ENCODE measurements at places on chromosomes 12 and 14.

DNA sequence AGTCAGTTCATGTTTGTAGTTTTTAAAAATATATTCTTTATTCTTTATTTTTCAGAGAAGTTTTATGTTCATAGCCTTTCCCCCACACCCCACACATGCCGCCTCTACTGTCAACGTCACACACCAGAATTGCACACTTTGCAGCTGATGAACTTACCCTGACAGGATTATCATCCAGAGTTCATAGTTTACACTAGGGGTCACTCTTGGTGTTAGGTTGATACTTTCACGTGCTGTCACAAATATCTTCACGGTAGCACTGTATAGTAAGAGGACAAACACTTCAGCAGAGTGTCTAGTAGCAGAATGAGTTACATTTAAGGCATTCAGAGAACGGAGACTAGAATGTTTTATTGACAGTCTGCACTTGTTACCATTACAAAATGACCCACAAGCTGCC lies 5.1 kb downstream of the DPPA3 start:
- peak; percentile 21 for DNase-seq

DNA sequence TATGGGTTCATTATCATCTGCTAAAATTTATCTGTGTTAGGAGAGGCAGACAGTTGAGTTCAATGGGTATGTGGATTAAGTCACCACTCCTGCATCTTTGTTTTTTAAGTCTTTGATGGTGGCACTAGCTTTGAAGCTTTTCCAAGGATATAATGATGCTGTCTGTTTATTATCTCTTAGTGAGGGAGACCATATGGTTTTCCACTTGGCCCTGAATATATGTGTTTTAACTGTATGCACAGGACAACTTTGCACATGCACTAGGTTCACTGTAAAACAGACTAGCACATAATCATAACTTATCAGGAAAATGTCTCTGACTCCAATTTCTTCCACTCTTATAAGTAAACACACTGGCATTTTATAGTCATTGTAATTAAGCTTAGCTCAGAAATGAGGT lies 8.9 kb downstream of the OR6C74 start:
- DNase-seq: no peak

- no peak for DNase-seq
These were observed 3.2 kb downstream of the GPR132 start for GRCh38 chr14:105062048-105062433.

DNA sequence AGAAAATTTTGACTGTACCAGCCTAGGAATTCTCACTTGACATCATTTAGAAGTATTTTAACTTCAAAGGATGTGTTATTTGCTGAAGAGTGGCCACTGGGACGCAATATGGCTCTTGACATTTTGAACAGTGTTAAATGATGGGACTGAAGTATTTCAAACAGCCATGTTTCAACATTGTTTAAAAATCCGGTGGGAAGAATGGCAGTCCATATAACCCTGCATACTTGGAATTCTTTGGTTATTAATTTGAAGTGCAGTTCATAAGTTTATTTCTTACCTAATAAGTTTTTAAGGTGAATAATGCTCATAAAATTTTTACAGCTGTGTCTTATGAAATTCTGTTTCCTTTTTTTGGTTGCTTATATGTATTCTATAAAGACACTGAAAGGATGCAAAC lies 8.3 kb downstream of the TMTC2 start:
- no peak for DNase-seq

DNA sequence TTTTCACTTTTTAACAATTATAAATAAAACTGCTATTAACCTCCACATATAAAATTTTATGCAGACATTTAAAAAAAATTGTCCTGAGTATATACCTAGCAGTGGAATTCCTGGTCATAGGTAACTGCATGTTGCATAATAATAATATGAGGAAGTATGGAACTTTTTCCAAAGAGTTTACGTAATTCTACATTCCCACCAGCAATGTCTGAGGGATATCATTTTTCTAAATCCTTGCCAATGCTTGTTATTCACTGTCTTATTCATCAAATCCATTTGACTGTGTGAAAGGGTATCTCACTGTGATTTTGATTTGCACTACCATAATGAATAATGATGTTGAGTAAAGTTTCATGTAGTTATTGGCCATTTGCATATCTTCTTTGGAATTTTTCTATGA lies 393.8 kb downstream of the LRFN5 start:
- DNase-seq: no peak

- DNase-seq: no peak
These were observed 61.8 kb downstream of the FBXL14 start for GRCh38 chr12:1532375-1533165.

DNA sequence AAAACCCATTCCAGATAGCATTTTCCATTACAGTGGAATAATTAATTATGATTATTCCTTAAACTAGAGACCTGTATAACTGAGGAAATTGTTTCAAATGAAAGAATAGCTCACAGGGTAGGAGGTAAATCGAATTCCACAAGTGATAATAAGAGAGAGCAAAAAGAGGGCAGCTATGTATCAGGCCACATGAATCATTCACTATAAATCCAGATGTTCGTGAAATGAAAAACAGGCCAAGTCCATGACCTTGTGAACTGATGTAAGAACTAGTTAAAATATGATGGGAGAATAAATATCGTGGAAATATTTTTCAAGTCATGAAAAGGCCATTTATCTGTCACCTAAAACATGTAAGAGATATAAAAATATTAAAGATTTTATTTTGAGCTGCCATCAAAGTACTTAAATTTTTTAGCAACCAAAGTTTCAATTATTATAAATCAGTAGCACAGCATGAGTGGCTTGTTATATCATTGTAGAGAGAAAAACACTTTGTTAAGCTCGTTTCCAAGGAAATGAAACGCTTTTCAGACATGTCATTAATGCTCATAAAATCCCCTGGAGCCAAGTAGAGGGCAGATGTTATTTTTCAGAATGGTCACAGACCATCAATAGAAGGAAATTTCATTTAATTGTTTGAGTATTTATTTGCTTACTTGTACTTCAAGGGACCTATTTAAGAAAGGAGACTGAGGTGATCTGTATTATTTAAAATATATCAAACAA lies 120.6 kb upstream of the CDKN3 start:
- no peak for DNase-seq

GRCh38 chr12:6345319-6346091 lies 3.6 kb upstream of the TNFRSF1A start:
- DNase-seq: peak; percentile 94

DNA sequence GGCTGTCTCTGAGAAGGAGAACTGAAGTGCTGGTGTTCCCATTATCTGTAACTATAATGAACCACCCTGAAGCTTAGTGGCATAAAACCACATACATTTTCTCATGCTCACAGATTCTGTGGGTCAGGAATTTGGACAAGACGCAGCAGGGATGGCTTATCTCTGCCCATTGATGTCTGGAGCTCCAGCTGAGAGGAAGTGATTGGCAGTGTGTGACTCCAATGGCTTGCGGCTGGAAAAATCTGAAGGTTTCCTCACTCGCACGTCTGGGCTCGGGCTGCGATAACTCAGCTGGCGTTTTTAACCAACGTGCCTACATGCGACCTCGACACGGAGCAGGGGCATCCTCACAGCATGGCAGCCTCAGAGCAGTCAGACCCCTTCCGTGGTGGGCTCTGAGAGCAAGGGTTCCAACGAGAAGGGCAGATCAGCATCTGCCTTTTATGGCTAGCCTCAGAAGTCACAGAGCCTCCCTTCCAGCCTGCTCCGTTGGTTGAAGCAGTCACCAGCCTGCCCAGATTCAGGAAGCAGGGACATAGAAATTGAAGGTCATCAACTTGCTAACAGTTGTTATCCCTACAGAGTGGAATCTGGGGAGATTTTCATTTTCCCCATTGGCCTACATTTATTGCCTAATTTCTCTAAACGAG lies 143.3 kb upstream of the BCL2L14 start:
- no peak for DNase-seq

DNA sequence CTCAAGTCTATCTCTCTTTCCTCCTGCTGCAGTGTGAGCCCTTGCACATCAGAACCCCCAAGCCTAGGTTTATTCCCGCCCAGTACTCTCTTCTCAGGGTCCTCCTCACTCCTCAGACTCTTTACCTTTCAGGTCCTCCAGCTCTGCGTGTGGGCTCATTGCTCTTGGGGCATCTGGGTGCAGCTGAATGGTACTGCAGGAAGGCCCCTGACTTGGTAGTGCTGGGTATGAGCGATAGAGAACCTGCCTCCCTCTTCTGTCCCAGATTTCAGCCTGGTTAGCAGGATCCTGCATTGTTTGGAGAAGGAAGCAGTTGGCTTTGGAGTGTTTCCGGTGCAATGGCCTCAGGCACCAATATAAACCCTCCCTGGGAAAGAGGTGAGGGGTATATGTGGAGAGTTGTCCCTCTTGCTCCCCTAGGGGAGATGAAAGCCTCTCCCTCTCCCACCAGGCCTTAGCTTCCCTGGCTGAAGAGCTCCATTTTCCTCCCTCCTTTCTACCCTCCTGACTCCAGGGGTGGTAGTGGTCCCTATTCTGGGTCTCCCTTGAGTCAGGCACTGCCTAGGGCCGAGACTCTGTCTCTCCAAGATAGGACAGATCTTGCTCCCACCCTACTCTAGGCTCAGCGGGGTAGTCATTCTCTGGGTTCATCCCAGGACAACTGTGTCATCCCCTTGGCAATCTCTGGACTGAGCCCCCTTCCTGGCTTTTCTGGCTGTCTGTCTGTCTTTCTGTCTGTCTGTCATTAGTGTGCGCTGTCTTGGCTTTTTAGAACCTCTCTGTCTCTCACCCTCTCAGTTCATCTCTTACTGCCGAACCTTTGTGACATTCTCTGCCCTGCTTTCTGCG lies 3.8 kb downstream of the LRP1 start:
- DNase-seq: no peak

DNA sequence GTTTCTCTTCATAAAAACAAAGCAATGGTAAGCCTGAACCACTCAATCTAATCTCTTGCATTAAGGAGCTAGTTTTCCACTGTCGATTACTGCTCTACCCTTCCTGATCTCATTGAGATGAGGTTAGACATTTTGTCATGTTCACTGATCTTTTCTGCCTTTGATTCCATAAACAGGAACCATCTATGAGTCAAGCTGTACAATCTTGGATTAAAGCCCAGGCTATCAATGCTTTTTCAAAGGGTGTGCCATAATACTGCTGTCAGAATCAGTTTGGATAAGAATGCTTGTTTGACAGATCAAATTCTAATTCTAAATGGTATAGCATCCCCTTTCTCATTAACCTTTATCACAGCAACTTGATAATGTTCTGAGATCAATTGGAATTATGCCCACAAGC lies 16.1 kb downstream of the GRIP1 start:
- DNase-seq: peak; percentile 76

GRCh38 chr14:61481701-61482100 lies 160.3 kb downstream of the PRKCH start:
- no peak for DNase-seq

DNA sequence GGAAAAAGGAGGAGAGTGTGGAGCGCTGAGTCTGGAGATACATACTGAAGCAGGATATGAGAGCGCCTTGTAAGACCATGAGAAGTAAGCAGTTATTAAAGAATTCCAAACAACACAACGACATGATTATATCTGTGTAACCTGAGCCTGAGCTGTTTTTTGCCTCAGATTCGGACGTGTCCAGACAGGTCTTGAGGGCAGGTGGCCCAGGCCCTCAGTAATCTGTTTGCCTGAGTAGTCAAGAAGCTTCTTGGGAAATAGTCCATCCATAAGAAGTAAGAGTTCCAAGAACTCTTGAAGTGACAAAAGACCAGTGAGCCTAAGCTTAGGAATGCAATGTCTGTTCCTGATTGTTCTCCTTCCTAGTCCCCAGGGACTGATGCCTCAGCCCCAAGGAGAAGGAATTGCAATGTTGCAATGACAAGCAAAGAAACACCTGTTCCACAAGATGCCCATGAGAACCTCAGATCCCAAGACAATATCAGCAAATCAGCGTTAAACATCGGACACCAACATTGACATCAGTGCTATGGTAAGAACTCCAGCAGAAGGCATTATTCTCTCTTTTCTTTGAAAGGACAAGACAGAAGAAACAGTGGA lies 34.7 kb upstream of the ADAMTS20 start:
- no peak for DNase-seq
